ENCODE measurements at places on chromosomes 1 and 21.

DNA sequence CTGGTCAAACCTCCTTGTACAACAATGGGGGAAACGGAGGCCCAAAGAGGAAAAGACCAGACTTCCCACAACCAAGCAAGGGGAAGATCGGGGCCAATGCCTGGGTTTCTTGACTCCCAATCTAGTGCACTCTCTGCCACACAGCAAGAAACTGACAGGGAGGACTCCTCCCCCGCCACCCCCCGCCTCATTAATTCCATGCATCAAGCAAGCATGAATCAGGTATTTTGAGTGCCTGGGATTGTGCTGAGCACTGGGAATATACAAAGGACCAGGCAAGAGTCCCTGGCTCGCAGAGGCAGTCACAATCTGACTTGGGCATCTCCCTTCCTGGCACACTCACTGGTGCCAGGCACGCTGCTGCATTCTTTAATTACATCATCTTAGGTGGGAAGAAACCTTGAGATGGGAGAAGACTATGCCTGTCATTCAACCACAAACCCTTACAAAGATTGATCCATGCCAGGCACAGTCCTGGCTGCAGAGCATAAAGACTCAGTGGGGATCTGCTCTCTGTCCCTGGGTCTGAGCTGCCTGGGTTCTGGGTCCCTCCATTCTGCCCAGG, 4.4 kb upstream of the KCNC4 start:
- no peak for DNase-seq

- DNase-seq = no peak
Observed at GRCh38 chr21:30674312-30674711, 31.6 kb downstream of the KRTAP20-3 start.

- DNase-seq = no peak
Observed at GRCh38 chr21:45504516-45505415, 37.5 kb downstream of the SLC19A1 start.

DNA sequence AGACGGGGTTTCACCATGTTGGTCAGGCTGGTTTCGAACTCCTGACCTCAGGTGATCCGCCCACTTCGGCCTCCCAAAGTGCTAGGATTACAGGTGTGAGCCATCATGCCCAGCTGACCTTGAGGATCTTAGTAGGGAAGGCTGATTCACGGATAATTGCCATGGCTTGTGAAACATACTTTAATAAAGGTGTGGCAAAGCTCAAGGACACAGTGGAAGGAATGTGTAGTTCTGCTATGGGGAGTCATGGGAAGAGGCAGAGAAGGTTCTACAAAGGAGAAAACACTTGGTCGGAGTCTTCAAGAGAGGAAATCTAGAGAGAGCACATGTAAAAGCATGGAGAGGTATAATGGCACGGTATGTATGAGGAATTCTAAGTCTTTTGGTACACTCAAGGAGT, 12.7 kb upstream of the PTCH2 start:
- no peak for DNase-seq

GRCh38 chr1:229229721-229230139, 41.2 kb upstream of the RAB4A start:
- no peak for DNase-seq

DNA sequence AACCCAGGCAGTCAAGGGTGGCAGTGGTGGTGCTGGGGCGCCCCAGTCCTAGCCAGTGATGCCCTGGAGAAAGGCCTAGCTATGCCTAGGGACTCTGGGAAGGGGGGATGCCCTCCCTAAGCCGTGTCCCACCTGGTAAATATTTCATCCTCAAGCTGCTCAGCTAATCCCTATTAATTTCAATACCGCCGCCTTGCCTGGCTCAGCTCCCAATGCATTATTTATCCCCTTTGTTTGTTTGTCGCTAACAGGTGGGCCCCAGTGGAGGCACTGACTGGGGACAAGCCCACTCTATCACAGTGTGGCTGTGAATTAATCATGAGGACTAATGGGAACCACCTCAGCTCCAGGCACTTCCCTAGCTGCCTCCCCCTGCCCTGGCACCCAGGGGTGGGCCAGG, 22.5 kb downstream of the DMAP1 start:
- no peak for DNase-seq

DNA sequence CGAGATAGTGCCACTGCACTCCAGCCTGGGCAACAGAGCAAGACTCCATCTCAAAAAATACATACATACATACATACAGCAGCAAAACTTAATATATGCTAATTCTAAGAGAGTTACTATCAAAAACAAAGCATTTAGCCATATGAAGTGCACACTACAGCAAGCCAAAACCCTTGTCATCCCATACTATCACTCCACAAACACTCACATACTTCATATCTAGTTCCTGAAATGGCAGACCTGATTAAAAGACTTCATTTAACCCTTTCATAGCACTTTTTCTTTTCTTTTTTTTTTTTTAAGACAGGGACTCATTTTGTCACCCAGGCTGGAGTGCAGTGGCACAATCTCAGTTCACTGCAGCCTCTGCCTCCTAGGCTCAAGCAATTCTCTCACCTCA, 65.6 kb downstream of the COP1 start:
- no peak for DNase-seq

GRCh38 chr1:8171751-8172464, 145.8 kb upstream of the ERRFI1 start:
- no peak for DNase-seq

GRCh38 chr1:77030401-77031105, 163.3 kb downstream of the ST6GALNAC5 start:
- no peak for DNase-seq

- no peak for DNase-seq
Observed at GRCh38 chr1:49408346-49408745, 615.4 kb downstream of the AGBL4 start.

DNA sequence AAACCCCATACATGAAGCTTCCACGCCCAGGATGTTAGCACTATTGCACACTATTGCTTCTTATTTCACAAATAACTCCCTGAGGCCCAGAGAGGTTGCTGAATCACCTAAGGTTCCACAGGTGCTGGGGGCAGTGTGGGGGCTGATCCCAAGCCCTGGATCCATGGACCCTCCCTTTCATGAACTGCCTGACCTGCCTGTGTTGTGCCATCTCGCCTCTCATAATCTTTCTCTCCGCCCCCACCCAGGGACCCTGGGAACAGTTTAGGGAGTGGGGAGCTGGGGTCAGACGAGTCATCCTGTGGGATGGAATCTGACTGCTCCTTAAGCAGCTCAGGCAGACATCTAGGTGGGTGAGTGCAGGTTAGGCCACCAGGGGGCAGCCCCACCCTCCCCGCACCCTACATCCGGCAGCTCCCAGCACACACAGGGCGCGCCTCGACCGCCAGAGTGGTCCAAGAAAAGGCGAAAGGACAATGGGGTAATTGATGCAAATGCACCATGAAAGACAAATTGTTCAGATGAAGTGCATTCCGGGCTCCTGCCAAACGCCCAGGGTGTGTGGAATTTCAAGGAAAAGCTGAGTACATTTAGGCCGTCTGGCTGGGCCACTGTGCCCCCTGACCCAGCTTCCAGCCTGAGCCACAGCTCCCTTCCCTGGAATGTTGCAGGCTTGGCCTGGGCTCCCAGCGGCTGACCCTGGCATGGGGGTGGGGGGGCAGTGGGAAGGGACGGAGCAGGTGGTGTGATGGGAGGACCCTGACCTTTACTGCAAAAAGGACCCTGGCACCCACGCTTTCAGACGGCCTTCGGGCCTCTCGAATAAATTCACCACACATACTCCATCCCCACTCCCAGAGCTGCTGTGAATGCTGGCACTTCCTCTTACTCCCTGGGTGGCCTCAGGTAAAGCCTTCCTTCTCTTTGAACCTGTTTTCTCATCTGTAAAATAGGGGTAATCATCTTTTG, 20.8 kb downstream of the PHLDA3 start:
- peak; percentile 68 for DNase-seq

DNA sequence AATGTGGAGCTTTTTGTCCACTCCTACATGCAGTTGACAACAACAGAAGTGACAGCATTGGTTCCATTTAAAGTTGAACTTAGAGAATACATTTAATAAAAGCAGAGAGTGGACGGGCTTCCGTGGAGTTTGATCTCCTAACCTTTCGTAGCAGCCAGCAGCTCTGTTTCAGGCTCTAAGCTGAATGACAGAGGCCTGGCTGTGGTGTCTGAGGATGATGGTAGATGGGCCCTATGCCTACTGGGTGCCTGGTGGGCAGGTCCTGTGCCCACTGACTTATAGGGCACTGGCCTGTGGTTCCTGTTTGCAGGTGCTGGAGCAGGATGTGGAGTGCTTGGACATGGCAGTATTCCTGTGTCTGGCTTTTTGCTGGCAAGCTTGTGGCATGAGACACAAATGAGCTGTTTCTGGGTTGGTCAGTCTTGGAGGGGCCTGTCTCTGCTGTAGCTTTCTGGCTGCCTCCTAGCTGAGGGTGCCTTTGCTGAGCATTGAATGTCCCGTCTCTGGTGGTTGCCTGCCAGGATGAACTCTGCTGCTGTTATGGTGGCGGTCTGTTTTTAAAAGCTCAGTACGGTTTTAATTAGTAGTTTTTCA, 54.6 kb downstream of the PRDM2 start:
- DNase-seq = no peak

GRCh38 chr1:241639623-241640148, 483 bp downstream of the CHML start:
- peak; percentile 19 for DNase-seq

All from activated T-cell treated with anti-CD3 and anti-CD28 coated beads for 48 hours (primary cell).